Activated CD4-positive, alpha-beta T cell treated with anti-CD3 and anti-CD28 coated beads, Interleukin-2, amount 50 U/mL, for 4 hours (primary cell): ENCODE measurements at places on chromosomes 7 and 10.

DNA sequence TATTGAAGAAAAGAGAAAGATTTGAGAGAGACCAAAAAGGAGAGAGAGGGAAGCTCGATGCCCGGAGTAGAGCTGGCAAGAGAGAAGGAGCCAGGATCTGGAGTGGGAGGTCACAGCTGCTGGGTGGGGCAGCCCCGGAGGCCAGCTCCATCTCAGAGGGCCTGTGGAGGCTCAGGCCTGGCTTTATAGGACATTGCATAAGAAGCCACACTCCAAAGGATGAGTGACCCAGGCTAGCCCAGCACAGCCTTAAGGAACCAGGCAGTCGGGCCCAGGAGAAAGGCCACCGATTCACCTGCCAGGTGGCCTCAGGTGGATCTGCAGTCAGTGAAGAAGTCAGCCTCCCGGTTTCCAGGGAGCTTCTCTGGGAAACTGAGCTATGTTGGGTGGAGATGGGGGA is 676 bp downstream of the PLAC9 start:
- DNase-seq = no peak

DNA sequence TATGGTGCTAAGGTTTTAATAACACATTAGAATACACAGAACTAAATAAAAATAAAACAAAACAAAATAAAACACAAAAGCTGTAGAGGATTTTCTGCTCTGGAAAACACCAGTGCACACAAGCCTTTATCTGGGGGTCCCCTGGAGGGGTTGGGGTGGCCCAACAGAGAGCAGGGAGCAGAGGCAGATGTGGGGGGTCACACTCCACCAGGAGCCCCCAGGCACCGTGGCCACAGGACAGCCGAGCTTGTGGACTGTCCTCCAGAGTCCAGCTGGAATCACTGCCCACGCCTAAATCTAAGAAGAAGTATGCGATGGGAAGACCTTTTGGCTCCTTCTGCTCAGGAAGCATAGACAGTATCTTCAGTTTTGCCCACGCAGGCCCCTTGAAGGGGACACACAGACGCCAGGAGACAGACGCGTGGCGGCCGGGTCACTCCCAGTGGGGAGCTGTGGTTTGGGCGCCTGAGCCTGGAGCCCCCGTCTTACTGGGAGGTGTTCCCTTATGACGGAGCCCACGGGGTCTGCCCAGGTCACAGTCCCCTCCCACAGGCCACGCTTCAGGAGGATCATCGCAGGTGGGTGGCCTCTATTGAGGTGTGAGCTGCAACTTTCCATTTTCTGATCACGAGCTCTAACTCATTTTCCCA is 595.0 kb downstream of the PTPRN2 start:
- no peak for DNase-seq

DNA sequence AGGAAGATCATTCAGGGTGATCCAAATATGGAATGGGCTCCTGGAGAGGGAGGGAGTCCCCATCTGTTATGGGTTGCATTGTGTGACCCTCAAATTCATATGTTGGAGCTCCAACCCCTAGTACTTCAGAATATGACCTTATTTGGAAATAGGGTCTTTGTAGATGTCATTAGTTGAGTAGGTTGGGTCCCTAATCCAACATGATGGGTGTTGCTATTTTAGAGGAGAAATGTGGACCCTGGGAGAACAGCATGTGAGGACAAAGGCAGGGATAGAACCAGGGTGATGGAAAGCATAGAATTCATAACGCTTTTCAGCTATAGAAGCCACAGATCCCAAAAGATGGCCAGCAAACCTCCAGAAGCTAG is 91.5 kb upstream of the SMNDC1 start:
- DNase-seq = no peak

DNA sequence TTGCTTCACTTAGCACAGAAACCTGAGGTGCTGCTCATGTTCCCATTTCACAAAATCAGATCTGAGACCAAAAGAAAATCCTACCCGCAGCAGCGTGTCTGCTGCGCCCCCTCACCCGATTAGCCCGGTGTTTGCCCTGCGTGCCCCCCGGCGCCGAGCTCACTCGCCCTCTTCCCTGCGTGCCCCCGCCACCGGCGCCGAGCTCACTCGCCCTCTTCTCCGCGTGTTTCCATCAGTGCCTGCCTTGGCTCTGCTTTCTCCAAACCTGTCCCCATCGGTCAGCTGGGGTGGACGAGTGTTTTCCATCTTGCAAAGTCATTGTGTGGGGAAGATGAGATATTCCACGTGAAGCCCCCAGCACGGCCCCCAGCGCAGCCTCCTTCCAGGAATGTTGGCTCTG is 225.3 kb upstream of the PITRM1 start:
- DNase-seq = no peak

DNA sequence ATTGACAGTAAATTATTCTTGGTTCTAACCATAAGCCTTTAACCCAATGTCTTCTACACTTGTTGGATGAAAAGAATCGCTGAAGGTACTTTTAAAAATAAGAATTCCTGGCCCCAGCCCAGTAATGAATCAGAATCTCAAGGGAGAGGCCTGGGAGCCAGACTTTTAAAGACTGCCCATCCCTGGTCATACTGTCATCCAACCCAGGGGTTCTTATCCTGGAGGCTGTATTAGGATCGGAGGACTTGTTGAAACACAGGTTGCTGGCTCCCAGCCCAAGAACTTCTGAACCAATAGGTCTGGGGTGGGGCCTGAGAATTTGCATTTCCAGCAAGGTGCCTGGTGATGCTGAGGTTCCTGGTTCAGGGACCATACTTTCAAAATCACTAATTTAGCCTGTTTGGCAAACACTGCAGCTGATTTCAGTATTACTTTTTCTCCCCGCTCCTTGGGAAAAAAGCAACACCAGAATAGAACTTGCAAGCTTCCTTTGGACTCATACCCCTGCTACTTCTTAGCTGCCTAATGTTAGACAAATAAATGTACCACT is 79.5 kb upstream of the FAM133B start:
- DNase-seq = no peak

DNA sequence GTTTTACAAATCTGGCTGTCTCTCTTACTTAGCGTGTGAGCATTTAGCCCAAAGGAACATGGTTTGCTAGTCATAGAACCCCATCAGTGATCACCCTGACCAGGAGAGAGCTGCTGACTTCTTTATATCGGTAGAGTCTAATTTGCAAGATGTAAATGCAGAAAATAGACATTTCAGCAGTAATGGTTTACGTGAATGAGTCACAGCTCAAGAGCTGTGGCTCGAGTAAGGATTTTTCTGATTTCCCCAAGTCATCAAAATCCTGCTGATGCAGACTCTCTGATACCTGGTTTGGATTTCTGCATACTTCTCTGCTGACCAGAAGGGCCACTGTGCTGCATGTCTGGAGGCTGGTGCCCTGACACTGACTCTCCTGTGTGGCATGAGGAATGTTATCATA is 25.7 kb downstream of the NUB1 start:
- no peak for DNase-seq

DNA sequence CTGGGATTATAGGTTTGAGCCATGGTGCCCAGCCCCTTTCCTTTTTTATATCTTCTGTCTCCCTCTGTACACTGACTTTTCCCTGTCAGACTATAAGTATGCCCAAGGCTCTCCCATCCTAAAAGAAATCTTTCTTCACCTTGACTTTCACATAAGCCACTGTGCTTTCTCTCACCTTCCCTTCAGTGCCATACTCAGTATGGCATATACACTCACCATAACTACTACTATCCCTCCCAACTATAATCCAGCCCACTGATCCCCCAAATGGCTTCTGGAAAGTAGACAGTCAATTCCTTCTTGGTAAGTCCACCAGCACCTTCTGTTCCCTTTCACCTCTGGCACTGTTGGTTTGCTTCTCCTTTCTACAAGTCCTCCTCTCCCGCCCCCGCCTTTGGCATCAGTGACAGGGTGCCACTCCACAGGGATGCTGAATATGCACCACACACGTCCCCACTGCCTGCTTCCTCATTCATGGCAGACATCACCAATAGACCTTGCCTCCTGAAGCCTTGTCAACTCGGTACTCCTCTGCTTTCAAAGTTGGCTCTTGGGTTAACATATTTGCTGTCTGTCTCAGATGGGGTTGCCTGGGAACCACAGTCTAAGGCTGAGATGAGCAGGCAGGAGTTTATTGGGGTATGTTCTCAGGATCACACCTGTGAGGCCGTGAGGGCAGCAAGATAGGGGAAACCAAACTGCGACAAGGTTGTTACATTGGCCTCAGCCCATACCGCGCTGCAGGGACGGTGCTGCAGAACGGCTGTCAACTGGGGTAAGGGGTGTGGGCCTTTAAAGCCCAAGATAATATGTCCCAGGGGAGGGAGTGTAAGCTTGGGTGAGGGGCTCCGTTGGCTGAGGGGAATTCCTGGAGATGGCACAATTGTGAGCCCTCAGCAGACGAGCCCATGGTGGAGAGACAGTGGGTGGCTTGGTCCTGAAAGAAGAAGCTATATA is 7.2 kb upstream of the PSAP start:
- no peak for DNase-seq

DNA sequence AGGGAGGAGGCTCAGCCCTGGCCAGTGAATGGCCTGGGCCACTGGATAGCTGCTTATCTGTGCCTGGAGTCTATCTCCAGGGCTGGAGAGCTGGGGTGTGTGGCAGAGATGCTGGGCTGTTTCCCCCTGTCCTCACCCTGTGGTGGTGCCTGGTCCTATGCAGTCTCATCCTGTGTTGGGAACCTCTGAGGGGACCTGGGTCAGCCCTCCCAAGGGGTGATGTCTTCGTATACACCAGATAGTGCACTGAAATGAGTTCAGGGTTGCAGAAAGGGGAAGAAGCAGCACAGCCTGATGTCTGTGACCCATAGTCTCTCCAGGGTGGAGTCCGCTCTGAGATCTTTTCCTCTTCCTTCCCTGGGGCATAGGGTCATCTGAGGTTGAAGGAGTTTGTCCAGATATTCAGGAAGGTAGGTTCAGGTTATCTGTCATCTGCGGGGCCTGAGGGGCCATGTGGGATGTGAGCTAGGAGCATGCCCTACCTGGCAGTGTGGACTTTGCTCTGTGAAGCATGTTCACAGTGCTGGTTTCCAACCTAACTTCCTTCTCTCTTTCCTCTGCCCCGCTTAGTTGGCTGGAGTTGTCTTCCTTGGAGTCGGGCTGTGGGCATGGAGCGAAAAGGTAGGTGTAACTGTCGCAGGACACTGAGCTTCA is 33.4 kb upstream of the SH2D4B start:
- DNase-seq = no peak

DNA sequence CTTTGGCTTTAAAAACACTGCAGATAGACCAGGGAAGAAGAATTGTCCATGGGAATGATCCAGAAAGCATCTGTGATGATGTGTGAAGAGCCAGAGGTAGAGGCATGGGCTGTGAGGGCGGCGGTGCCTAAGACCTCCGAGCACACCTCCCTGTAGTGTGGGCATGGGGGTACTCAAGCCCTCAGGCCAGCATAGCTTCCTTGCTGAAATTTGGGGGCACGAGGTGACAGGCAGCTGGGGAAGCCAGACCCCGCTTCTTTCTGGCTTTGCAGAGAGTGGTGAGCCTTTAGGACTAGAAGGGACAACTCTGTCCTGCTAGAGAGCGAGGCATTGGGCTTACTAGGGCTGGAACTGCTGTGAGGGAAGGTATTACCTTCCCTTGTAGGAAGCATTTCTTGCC is 187.7 kb upstream of the SH2B2 start:
- DNase-seq = no peak

DNA sequence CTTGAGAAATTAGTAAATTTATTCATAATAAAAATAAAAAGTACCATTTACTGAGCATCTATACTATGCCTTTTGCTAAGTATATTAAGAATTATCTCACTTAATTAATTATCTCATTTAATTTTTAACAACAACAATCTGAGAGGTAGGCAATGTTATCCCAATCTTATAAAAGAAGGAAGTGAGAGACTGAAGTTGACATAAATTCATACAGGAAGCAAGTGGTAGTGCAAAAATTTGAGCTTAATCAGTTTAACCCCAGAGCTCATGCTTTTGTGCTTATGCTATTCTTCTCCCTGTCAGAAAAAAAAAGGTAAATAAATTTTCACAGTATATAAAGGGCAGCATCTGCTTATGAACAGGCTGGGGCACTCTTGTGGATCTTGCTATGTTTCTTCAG is 2.7 kb upstream of the LIPF start:
- DNase-seq = no peak

DNA sequence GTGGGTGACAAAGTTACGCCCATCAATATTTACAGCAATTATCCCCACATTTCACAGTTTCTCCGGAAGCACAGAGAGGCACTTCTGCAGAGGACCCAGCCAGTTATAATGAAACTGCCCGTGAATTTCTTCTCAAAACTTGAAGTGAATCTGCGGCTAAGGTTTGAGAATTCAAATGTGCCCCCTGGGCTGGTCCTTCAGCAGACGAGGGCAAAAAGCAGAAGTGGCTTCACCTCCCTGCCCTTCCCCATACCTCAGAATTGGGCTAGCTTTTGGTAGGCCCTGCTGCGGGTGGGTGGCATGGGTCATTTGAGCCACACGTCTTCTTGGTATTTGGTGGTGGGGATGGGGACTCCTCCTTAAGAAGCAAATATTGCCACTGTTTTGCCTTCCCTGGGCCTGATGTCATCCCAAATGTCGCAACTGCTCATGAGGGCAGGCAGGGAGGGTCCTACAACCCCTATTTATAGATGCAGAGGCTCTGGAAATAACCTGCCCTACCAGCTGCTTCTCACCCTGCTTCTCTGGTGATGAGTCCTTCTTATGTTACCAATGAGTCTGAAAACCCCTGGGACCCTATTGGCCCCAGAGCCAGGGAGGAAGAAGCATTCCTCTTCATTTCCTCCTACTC is 16.6 kb upstream of the WDFY4 start:
- no peak for DNase-seq

GRCh38 chr10:556971-557637 is 132.4 kb downstream of the DIP2C start:
- DNase-seq = no peak

GRCh38 chr10:109450702-109451101 is 472.6 kb downstream of the XPNPEP1 start:
- no peak for DNase-seq

- no peak for DNase-seq
Observed at GRCh38 chr10:123537188-123537961, 128.8 kb upstream of the GPR26 start.

DNA sequence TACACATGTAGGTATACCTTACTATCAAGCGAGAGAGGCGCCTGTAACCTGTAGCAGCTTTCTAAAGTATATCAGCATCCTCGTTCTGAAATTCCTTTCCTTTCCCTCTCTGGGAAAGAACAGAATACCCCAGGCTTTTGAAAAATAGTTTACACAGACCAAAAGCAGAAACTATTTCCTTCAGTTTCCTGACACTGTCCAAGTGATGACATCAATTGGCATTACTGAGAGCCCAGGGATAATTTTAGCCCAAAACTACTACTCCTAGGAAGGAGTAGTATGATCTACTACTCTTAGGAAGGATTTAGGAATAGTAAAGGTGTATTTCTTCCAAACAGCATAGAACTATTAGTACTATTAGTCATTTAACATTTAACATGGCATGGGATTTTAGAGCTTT is 6.0 kb downstream of the GNG11 start:
- DNase-seq = no peak

- DNase-seq = no peak
Observed at GRCh38 chr10:73899423-73899822, 11.5 kb upstream of the PLAU start.

DNA sequence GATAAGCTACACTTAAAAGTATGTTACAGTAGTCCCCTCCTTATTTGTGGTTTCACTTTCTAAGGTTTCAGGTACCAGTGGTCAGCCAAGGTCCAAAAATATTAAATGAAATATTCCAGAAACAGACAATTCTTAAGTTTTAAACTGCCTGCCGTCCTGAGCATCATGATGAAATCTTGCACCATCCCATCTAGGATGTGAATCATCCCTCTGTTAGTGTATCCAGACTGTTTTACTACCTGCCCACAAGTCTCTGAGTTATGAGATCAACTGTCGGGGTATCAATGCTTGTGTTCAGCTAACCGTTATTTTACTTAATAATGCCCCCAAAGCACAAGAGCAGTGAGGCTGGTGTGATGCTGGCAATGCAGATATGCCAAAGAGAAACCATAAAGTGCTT is 11.4 kb downstream of the KDM7A start:
- no peak for DNase-seq
